ENCODE measurements at places on chromosomes 1 and 21.
A peak's percentile ranks its signal among the peaks of the same experiment; 100 is the strongest.

DNA sequence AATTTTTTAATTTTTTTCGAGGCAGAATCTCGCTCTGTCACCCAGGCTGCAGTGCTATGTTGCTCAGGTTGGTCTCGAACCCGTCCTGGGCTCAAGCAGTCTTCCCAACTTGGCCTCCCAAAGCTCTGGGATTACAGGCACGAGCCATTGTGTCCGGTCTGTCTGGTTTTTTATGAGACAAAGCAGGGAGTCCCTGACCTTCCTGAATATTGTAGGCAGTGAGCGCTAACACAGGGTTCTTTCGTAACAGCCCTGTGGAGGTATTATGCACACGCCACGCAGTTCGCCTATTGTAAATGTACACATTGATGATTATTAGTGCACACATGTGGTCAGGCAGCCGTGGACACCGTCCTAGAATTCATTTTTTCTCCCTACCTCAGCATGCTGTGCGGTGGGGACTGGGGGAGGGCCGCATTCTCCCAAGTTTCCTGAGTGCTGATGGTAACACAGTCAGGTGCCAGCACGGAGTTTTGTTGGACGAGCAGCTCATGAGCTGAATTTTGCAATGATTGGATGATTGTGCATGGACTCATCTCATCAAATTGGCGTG is 19.6 kb downstream of the SPSB1 start:
- no peak for DNase-seq

- no peak for DNase-seq
Observed at GRCh38 chr1:176515310-176515709, 52.3 kb downstream of the PAPPA2 start.

DNA sequence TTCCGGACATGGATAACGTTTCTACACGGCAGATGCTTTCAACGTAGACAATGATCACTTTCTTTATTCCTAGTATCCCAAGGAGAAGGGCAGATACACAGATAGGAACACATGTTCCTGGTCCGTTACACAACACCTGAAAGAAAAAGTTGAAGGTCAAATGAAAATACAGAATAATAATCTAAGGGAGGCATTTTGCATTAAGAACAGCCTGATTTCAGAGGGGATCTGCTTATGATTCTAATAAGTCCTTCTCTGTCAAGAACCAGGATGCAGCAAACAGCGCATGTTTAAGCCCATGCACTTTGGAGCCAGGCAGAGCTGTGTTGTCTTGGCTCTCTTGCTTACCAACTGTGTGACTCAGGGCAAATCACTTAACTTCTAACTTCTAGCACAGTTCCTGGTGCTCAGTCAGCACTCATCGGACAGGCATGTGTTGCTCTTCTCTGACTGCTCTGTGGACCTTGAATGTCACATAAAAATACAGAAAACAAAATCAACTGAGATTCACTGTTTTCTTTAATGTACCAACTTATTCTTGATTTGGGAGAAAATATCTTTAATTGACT is 56.3 kb upstream of the CNN3 start:
- peak; percentile 56 for DNase-seq

GRCh38 chr1:46580140-46580903 is 23.7 kb downstream of the MKNK1 start:
- no peak for DNase-seq

DNA sequence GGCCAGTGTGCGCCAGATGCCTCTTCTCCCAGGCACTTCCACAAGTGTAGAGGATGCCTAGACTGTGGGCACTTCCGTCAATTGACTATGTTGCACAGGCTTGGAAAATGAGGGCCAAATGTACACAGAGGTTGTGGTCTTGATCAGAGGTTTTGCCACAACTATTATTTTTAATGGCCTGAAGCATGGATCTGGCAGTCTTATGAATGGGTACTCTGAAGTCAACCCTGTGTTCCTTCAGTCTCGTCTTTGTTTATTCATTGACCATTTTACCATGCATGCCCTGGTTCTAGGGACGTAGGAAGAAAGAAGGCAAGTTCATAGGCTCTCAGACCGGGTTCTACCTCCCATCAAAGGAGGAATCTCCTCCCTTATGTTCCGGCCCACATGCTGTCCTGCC is 329.1 kb downstream of the HHAT start:
- DNase-seq, result no peak

DNA sequence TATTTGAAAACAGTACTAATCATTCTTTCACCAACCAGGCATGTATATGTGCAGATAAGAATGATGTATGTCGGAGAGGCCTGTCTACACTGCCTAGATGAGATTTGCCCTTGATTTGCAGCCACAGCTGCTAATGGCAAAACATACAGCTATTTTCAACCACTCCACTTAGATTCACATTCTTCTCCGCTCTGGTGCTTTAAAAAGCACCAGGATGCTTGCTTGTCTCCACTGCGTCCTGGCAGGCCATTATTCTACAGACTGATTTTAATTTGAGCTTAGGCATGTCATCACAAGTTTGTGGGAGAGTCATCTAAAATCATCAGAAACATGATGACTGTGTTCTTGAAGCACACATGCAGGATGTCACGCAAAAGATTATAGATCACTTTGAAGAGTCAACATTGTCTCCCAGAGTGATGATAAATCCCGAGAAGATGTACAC is 119.0 kb upstream of the NRIP1 start:
- no peak for DNase-seq

DNA sequence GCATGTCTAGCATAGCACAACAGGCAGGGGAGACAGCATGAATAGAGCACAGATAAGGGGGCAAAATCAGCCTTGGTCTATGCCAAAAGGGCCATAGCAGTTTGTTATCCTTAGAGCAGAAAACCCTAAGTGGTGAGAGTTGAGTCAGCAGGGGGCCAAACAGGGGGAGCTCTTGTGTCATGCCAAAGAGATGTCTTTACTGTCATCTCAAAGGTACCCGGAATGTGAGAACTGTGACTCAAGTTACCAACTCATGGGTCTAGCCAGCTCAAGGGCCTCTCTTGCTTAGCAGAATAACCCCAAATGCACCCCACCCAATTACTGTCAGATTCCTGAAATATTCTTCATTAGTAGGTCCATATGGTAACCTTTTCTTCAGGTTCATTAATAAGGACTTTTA is 45.9 kb upstream of the NRDC start:
- no peak for DNase-seq

- no peak for DNase-seq
Observed at GRCh38 chr1:172907834-172908326, 142.9 kb downstream of the TNFSF18 start.

- DNase-seq, result no peak
Observed at GRCh38 chr1:204146965-204147364, 4.9 kb downstream of the ETNK2 start.

- no peak for DNase-seq
Observed at GRCh38 chr1:56380531-56380930, 198.8 kb downstream of the PLPP3 start.

- no peak for DNase-seq
Observed at GRCh38 chr1:87084244-87084836, 169.9 kb downstream of the HS2ST1 start.

DNA sequence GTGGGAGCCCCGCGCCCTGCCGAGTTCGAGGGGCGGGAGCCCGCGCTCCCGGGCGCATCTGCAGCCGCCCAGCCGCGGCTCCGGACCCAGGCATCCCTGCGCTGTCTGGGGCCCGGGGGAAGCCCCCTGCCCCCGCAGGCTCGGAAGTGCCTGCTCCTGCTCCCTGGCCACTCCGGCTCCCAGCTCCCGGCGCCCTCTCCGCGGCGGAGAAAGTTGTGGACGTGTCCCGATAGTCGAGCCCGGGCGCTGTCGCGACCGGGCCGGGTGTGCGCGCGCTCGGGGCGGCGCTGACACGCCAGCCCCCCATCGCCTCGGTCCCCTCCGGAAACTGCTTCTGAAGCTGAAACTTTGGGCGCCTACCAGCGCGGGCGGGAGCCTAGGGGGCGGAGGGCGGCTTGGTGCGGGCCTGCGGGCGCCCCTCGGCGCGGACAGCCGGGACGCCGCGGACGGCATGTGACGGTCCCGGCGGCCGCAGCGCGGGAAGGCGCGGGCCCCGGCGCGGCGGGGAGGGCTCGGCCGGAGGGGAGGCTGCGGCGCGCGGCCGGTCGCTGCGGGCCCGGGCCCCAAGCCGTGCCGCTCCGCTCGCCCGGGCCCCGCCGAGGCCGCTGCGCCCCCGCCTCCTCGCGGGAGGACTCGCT is 515 bp downstream of the MAN1C1 start:
- DNase-seq, result no peak

- DNase-seq, result no peak
Observed at GRCh38 chr1:6033986-6034749, 11.5 kb upstream of the KCNAB2 start.

- DNase-seq, result no peak
Observed at GRCh38 chr1:43107664-43108063, 64.4 kb downstream of the EBNA1BP2 start.

- no peak for DNase-seq
Observed at GRCh38 chr1:2629627-2630497, 3.0 kb downstream of the MMEL1 start.

DNA sequence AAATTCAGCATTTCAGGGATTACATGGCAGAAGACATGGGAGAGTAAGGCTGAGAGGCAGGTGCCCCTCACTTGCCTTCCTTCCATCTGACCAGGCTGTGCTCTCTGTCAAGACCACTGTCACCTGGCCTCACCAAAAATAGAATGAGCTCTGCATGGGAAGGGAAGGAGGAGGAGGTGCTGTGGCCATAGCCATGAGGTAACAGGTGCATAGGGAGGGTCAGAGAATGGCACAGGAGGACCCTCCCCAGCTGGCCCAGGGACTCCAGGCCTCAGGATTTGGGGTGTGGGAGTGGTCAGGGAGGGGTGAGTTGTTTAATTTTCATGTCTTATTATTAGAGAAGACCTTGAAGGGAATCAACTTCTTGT is 192.3 kb downstream of the FCRL5 start:
- DNase-seq, result no peak

DNA sequence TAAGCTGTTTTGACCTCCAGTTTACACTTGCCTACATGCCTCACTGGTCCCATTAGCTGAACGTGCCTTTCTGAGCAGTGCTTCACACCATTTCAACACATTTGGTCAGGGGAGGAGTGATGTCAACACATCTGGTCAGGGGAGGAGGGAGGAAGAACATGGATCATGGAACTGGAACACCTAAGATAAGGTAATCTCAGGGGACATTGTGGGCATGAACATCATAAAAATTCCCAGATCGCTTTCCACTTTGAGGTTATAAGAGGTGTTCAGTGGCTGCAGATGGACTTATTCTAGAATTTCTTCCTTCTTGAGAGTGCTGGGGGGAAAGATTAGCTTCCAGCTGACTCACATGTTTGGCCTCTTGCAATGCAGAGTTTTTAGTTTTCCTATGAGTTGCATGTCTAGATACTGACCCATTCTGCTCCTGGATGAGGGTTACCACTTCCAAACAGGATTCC is 2.0 kb downstream of the QSOX1 start:
- peak; percentile 83 for DNase-seq

GRCh38 chr1:44700573-44700972 is 26.1 kb downstream of the ARMH1 start:
- DNase-seq, result no peak

- DNase-seq, result no peak
Observed at GRCh38 chr1:174232761-174233160, 73.4 kb downstream of the RABGAP1L start.

DNA sequence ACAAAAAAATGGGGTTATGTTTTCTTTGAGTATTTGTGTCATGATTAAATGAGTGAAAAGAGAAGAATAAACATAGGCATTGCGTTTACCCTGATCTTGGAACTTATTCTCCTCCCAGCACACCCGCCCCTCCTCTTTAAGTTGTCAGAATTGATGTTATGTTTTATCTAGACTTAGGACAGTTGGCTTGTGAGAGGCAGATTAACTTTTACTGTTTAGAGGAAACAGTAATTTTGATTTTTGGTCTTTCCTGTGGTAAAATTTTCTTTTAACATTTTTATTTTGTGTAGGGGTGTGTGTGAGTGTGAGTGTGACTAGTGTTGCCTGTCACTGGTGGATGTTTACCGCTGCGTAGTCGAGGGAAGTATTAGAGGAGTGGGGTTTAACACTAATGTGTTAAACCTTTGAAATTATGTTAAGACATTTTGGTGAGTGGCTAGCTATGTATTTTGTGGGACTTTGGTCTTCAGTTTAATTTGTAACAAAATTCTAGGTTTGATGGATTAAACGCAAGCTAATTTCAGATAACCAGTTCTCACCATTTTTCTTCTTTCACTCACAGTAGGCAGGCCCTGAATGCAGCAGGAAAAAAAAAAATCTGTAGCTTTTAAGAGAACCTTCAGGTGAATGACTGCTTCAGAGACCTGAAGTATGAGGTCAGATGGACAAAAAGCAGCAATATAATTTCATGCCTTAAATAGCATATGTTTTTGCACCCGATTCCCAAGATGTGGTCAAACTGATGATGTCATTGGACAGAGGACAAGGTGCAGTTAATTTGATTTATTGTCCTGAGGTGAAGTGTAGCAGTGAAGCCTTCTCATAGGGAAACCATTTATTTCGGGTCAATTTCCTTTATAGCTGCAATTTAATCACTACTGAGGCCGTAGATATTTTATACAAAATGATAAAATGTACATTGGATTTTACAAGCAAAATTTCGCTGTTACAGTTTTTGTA is 2.7 kb downstream of the POU2F1 start:
- no peak for DNase-seq

Measured in NCI-H226 (cell line).